ENCODE measurements at places on chromosomes 11 and 22.

DNA sequence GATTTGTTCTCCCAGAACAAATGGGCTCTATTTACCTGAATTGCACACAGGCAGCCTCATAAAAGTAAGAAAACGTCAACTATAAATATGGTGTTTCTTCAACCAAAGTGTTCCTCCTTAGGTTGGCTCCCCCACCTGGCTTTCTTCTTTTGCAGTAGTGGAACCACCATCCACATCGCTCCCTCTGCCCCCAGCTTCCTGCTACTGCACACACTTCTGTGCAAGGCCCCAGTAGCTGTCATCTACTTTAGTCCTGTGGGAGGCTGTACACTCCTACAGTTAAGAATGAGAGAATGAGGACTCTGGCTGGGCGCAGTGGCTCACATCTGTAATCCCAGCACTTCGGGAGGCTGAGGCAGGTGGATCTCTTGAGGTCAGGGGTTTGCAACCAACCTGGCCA lies 89.5 kb downstream of the BMAL1 start:
- no peak for DNase-seq

DNA sequence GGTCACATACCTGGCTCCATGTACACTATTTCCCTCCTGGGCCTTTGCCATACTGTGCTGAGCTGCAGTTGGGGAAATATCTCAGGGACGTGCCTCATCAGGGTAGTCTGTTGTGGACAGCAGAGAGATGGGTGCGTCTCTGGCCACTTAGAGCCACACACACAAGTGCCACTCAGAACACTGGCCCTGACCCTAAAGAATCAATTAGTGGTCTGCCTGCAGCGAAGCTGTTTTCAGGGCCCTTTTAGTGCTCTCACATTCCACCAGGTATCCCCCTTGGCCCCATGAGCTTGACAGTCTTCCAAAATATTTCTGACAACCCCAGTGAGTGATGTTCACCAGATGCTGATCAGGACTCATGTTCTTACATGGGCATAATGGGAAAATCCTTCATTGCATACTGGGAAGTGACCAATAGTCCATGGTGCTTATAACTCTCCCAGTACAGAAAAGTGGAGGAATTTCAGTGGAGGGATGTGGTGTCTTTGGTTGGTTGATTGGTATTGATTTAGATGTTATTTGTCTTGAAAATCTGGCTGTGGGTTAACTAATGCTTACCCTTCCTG lies 66.1 kb downstream of the ME3 start:
- no peak for DNase-seq

- DNase-seq = no peak
Observed at GRCh38 chr11:122791836-122792235, 46.5 kb upstream of the CRTAM start.

DNA sequence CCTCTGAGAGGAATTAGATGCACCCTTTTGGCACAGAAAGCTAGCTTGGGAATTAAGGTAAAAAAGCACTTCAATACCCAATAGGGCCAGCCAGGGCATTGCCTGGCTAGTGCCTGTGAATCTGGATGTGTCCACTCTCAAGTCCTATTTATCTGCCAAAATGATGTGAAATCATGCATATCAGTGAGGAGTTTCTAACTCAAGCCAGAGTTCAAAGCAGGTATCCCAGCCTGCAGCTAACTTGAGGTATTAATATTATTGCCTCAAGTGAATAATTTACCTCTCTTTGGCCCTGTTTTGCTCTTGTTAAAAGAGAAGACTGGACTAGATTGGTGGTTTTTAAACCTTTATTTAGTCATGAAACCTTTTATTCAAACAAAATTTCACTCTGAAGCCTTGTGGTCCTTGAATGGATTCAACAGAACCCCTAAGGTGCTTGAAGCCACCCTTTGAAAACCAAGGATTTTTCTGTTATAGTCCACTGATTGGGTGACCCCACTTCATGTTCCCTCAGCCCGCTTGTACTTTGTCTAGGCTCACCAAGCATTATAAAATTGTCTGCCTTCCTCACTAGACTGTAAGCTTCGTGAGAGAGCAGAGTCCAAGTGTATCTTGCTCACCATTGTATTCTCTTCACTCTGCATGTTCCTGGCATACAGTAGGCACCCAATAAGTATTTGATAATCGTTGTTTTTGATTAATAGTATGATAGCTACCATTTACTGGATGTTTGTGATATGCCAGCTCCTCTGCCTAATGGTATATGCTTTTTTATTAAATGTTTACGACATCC lies 4.5 kb downstream of the RNF121 start:
- DNase-seq = no peak

- no peak for DNase-seq
Observed at GRCh38 chr11:134488913-134489312, 76.9 kb upstream of the B3GAT1 start.

DNA sequence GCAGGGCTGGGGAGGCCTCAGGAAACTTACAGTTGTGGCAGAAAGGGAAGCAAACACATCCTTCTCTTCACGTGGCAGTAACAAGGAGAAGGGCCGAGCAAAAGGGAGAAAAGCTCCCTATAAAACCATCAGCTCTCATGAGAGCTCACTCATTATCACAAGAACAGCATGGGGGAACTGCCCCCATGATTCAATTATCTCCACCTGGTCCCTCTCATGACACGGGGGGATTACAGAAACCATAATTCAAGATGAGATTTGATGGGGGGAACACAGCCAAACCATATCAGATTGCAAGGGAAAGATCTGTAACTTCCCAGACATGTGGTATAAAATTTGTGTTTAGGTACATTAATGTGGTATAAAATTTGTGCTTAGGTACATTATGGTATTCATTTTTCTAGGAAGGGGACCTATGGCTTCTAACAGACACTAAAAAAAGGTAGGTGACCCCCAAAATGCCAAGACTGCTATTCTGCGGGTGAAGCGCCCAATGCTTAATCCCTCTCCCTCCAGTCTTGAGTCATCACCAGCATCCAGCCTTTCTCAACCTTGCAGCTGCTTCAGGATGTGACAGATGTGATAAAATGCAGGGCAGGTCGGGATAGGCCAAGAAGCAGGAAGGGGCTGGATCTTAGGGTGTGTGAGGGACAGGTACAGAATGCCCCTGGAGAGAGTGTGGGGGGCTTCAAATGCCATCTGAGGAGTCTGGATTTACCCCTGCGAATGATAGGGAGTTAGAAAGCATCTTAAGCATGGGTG lies 57.7 kb upstream of the AMPD3 start:
- no peak for DNase-seq

GRCh38 chr11:34707462-34707840 lies 86.6 kb downstream of the EHF start:
- no peak for DNase-seq

GRCh38 chr11:22192642-22193347 lies at the start of gene ANO5:
Gene ANO5, plus strand, starts transcription at chr11:22193085. Its CDS starts 408 bp downstream, at chr11:22193493.
- DNase-seq = no peak

DNA sequence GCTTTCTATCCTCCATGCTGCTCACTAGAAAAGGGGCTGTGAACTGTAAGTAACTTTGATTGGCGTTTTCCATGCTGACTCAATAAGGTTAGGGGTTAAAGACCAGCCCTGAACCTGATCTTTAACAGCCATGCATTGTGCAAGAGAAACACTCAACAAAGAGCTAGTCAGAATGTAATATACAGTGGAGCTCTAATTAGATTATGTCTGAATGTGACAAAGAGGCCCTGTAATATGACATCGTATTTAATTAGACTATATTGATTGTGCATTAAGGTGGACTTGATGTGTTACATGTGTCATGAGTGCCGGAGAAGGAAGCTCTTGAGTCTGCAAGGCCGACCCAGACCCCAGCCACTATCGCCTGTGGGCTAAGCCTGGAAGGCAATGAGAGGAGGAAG lies 70.5 kb downstream of the PKNOX2 start:
- DNase-seq = no peak
